Urothelium cell line (cell line): ENCODE measurements at places on chromosomes 7 and 10.

GRCh38 chr10:94343151-94343550 is 19.6 kb downstream of the NOC3L start:
- no peak for DNase-seq

DNA sequence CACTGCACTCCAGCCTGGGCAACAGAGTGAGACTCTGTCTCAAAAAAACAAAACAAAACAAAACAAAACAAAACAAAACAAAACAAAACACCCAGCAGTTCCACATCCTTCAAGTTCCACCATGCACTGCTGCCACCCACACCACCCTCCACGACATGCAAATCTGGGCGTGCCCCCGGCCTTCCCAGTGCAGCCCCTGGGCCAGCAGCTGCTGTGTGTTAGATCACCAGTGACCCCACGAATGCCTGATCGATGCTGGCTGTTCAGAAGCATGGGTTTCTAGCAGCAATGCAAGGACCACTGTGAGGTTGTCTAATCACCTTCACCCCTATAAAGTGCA is 36.3 kb downstream of the ELFN1 start:
- DNase-seq, result no peak

DNA sequence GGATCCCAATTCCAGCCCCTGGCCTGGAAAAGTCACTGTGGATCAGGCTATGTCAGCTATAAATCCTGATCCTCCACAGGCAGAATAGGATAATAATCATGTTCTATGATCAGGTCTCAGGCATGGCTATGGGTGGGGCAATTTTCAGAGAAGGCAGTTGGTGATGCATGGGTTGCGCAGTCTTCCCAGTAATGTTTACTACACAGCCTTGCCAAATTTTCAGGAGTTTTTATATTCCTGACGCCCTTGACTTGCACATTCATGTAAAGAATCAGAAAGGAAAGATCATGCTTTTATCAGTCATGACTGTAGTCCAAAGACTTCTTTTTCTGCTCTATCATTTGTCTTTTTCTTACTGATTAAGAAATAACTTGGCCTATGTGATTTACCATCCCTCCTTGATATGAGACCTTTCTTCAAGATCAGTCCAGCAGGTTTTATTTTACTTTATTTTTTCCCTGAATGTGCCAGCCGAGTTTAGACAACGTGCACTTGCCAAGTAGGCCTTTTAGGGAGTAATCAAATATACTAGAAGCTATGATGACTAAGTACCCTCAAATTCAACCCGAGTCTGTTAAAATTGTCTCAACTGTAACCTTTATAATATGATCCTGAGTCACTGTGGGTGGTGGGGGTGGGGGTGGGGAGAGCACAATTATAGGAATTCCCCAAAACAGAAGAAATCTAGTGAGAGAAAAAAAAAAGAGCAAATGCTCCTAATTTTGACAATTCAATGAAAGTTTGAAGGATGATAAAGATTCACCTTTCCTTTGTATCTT is 31.9 kb downstream of the ARL4A start:
- DNase-seq, result peak; percentile 42

- DNase-seq, result no peak
These were observed 249.4 kb downstream of the CACNA2D1 start for GRCh38 chr7:82194016-82194643.

GRCh38 chr10:64080071-64080470 is 558.9 kb downstream of the REEP3 start:
- no peak for DNase-seq

DNA sequence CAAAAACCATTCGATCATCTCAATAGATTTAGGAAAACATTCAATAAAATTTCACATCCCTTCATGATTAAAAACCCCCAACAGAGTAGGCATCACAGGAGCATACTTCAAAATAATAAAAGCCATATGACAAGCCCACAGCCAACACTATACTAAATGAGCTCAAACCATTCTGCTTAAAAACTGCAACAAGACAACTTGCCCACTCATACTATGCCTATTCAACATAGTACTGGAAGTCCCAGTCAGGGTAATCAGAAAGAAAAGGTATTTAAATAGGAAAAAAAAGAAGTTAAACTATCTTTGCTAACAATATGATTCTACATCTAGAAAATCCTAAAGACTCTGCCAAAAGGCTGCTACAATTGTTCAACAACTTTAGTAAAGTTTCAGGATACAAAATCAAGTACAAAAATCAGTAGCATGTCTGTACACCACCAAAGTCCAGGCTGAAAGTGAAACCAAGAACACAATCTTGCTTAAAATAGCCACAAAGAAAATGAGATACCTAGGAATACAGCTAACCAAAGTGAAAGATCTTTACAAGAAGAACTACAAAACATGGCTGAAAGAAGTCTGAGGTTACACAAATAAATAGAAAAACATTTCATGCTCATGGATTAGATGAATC is 882.6 kb downstream of the GRM8 start:
- DNase-seq, result no peak

DNA sequence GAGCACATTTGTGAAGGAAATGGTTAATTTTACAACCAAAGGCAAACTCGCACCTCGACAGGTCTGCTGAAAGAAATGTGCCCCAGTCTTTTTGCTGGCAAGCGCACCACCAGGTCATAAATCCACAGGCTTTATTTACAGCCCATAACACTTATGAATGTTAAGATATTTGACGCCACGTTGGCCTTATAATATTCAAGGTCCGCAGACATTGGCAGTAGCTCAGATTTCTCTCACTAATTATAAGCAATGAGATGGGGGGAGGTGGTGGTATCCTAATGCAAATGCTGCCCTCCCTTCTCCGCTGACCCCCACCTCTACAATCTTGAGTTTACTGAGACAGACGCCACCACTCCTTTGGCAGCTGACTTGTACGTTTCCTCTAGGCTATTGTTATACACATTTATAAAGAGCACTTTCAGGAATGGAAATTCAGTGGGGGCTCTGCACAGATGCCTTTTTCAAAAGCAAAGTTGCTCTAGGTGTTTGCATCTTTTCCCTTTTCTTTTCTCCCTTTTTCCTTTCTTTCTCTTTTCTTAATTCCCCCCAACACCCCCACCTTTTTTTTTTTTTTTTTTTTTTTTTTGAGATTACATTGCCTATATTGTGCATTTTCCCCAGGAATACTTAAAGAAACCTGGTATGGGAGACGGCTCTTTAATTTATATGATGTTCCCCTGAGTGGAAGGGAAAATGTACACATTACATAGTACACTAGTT is 6.7 kb downstream of the TCF7L2 start:
- DNase-seq, result no peak

GRCh38 chr10:97149079-97149531 is 36.7 kb downstream of the SLIT1 start:
- DNase-seq, result no peak

- DNase-seq, result no peak
These were observed 58.0 kb downstream of the RAMP3 start for GRCh38 chr7:45215601-45216062.

GRCh38 chr7:22604246-22604645 is 104.3 kb upstream of the STEAP1B start:
- no peak for DNase-seq

- DNase-seq, result no peak
These were observed 73.3 kb downstream of the TAF3 start for GRCh38 chr10:7891634-7892033.

- peak; percentile 87 for DNase-seq
These were observed at the start of gene BMI1 for GRCh38 chr10:22320591-22321155. Gene BMI1 (plus strand): TSS chr10:22321099. CDS start chr10:22326450, 5,351 bp downstream.

GRCh38 chr7:134546955-134547354 is 2.0 kb upstream of the AKR1B15 start:
- DNase-seq, result no peak

GRCh38 chr7:2760098-2760889 is 72.3 kb downstream of the AMZ1 start:
- DNase-seq, result peak; percentile 61

- no peak for DNase-seq
These were observed 37.6 kb downstream of the ARHGAP21 start for GRCh38 chr10:24685958-24686540.

- DNase-seq, result no peak
These were observed 122.4 kb upstream of the KIAA1217 start for GRCh38 chr10:24086296-24087086.

DNA sequence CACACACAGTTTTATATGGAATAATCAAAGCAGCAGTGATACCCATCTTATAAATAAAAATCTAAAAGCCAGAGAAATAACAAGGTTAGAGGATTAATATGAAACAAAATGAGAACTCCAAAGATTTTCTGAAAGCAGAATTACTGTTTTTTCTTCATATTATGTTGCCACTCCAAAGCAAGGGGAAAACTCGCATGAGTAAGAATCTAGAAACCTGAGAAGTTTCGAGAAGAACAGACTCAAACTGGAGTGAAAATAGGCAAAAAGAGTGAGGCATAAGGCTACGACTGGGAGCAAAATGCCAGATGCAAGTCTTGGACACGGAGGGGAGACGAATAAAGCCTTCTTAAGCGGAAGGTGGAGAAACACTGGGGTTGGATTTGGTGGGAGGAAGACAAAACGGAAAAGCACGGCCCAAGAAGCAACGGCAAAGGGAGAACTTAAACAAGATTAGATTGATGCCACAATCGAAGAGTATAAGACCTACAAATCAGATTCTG is 923 bp downstream of the TNPO3 start:
- no peak for DNase-seq

- DNase-seq, result no peak
These were observed 59.0 kb upstream of the GTF2I start for GRCh38 chr7:74598558-74598957.

DNA sequence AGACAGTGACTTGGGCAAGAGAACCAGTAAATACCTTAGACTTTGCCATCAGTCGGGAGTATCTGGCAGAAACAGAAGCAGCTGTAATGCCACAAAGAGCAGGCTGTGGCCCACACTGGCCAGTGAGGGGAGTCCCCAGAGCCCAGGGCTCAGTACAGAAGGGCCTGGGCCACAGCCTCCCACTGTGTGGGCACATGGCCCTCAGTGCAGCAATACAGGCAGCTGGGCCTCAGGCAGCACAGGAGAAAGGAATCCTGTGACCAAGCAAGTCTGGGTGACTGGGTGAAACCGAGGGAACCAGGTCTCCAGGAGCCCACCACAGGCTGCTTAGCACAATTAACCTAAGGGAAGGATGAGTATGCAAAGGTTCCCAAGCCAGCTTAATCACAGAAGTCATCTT is 14.0 kb downstream of the WDR91 start:
- no peak for DNase-seq

DNA sequence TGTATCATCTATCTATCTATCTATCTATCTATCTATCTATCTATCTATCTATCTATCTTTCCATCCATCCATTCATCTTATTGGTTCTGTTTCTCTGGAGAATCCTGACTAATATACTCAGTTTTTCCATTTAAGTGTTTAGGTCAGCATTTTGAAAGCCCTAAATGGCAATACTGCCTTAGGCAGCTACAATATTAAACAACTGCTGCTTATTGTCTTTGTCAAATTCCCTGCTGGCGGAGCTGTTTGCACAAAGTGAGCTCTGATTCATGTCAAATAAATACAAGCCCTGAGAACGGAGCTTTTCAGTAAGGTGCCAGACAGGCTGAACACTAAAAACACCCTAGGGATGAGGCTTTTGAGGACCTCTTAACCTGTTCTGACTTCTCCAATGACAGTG is 7.1 kb upstream of the KLHL7 start:
- DNase-seq, result no peak

DNA sequence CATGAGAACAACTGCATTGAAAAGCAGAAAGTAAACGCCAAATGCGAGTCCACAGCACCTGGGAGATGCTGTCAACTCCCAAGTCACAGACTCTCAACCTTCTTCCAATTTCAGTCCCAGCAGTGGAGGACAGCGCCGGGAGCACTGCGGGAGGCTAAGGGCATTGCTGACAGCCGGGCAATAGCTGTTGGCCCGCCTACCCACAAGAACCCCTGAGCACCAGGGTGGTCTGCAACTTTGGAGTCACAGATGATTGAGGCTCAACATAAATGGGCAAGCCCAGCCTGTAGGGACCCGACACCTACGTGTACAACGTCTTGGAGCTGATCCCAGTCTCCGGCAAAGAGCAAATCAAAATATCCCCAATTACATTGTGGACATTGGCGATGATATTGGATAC is 262.9 kb downstream of the TCERG1L start:
- DNase-seq, result no peak

DNA sequence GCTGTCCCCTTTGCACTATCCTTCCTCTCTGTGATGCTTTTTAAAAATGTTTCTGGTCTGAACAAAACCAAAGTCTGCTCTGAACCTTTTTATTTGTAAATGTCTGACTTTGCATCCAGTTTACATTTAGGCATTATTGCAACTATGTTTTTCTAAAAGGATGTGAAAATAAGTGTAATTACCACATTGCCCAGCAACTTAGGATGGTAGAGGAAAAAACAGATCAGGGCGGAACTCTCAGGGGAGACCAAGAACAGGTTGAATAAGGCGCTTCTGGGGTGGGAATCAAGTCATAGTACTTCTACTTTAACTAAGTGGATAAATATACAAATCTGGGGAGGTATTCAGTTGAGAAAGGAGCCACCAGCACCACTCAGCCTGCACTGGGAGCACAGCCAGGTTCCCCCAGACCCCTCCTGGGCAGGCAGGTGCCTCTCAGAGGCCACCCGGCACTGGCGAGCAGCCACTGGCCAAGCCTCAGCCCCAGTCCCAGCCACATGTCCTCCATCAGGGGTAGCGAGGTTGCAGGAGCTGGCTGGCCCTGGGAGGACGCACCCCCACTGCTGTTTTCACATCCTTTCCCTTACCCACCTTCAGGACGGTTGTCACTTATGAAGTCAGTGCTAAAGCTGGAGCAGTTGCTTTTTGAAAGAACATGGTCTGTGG is 11.4 kb upstream of the CSGALNACT2 start:
- no peak for DNase-seq

DNA sequence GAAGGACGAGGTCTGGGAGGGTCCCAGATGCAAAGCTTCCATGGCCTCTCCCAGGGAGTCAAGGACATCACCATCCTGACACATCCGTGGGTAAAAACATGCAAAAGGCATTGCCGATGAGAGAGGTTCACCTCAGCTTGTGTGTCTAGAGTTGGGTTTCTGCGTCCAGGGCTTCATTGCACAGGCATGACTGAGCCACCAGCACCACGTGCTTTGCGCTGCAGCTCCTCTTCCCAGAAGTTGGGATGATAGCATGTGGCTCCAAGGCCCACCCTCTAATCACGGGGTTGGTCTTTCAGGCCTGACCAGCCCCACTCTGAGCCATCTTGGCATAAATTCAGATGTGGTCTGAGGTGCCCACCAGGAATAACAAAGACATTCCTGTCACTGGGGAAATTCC is 7.1 kb upstream of the RASGEF1A start:
- DNase-seq, result no peak

DNA sequence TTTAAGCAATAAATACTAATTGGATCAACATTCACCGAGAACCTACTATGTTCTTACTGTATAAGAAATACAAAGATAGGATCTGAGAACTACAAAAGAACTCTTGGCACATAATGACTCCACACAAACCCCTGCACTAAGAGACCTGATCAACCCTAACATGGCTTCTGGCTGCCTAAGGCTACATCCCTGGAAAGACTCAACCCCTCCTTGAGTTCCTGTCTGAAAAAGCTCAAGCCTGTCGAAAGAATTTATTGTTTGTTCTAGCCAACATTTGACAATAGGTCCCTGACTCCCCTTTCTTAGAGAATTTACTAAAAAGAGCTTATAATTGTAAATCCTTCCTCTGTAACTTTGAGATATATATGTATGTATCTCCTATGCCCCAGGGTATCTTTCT is 125.3 kb upstream of the SGCE start:
- no peak for DNase-seq

GRCh38 chr10:45424668-45425404 is 50.8 kb downstream of the ALOX5 start:
- DNase-seq, result no peak
